NCI-H1930 (cell line): ENCODE measurements at places on chromosomes 13 and 19.

DNA sequence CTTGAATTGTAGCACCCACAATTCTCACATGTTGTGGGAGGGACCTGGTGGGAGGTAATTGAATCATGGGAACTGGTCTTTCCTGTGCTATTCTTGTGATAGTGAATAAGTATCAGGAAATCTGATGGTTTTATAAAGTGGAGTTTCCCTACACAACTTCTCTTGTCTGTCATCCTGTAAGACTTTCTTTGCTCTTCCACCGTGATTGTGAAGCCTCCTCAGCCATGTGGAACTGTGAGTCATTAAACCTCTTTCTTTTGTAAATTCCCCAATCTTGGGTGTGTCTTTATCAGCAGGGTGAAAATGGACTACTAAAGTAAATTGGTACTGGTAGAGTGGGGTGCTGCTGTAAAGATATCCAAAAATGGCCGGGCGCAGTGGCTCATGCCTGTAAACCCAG lies 215.6 kb downstream of the LIG4 start:
- no peak for DNase-seq

DNA sequence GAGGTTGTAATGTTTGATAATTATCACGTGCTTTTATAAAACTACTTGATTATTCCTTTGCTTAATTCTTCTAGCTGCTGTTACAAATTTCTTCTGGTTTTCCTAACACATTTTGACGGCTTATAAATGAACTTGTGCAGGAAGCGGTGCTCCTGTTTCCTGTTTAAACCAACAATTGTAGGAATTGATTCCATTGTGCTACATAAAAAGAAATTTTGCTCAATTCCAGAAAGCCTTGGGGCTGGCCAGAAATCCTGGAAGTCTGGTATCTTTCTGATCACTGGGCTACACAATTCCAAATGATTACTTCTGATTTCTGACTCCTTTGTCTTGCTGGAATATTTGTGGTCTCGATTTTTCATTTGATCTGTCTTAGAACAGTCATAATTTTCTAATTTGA lies 14.9 kb downstream of the RFC3 start:
- DNase-seq, result no peak

DNA sequence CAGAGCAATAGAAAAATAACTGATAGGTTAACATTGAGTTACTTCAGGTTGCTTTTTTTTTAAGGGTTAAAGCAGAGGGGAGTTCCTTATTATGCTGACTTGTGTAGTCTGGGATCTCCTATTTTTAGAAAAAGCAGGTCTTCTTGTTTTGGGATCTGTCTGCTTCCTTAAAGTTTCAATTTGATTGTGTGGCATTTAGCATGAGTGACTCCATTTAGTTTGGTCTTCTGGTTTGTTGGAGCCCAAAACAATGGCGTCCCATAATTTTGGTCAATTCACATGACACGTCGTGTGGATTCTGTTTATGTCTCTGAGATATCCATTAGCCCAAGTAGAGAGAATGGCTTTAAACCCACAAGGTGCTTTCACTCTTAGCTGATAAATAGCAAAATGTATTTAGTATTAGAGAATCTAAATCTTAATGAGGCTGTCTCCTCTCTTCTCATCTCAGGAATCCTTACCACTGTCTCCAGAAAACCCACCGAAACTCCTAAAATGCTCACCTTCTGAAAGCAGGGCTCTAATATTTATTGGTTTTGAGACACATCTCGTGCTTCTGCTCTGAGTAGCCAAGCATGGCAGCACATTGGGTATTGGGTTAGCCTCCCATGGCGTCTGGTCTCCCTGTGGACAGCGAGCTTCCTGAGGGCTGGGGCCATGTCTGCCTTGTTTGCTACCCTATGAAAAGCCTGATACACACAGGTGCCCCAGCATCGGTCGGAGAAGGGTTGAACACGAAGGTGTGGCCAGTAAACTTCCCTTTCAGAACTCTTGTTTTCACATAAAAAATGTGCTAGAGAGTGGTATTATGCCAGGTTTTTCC lies 67.2 kb upstream of the GPR183 start:
- no peak for DNase-seq

DNA sequence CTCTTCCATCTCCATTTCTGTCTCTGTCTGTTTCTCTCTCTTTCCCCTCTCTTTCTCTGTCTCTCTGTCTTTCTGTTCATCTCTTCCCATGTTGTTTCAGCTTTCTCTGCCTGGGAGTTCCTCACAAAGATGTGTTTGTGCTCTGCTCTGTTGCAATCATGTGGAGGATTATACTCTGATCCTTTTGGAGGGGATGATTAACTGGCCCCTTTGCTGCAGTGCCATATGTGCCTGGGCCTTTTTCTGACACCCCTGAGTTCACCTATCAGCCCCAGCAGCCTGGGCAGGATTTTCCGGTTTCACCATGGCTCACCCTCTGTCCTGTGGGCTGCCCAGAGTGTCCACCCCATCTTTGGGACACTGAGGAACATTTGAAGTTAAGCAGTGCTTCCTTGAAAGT lies 9.0 kb upstream of the TEX26 start:
- no peak for DNase-seq

GRCh38 chr13:21361706-21362105 lies 97.4 kb downstream of the ZDHHC20 start:
- DNase-seq, result no peak

DNA sequence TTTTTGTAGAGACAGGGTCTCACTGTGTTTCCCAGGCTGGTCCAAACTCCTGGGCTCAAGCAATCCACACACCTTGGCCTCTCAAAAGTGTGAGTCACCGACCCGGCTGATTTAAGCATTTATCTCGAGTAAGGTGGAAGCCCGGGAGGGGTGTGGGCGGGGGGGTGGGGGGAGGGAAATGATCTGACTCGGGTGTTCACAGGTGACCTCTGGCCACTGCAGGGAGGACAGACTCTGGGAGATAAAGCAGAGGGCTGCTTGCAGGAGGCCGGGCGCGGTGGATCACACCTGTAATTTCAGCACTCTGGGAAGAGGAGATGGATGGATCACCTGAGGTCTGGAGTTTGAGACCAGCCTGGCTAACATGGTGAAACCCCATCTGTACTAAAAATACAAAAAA lies 7.9 kb downstream of the DENND1C start:
- no peak for DNase-seq

DNA sequence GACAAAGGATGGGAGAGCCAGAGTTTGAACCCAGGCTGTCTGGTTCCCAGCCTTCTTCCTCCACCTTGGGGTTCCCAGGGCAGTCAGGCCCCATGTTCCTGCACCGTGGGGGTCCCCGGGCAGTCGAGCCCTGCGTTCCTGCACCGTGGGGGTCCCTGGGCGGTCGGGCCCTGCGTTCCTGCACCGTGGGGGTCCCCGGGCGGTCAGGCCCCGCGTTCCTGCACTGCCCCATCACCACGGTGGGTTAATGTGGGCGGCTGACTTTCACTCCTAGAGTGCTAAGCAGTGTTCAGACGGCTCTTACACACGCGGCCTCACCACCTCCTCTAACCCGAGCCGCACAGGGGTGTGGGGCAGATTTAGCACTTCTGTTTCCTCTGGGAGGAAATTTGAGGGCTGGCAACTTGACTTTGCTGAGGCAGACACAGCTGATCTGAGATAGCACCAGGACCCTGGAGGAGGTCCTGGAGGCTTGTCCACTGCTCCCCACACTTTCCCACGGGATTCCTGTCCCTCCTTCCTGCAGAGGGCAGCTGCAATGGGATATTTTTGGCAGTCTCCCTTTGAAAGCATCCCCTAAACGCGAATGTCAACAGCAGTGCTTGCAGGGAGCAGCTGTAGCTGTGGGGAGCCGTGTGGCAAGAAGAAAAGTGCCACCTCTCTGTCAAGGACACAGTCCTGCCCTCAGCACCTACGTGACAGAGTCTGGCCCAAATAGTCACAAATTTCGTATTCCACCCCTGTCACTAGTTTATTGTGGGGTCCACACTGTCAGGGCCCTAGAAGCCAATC lies 239.4 kb downstream of the TEX29 start:
- DNase-seq, result no peak

GRCh38 chr13:25951831-25952230 lies 100.0 kb downstream of the SHISA2 start:
- DNase-seq, result no peak

DNA sequence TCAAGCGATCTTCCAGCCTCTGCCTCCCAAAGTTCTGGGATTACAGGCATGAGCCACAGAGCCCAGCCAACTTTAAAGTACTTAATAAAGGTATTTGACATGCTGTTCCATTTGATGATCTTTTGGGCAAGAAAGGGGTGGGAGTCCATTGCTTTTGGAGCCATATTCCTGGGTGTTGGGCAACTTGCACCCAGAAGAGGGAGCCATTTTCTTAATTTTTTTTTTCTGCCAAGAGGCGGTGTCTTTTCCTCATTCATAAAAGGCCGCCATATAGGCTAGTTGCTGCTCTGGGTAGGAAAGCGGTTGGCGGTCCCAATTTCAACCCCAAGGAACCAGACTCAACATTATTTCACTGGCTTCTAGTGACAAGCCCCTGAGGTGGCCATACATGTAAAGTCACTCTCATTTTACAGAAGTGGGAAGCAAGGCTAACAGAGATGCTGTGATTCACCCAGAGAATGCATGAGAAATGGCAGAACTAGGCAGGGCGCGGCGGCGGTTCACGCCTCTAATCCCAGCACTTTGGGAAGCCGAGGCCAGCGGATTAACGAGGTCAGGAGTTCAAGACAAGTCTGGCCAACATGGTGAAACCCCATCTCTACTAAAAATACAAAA lies 139.6 kb downstream of the CACNA1A start:
- no peak for DNase-seq

DNA sequence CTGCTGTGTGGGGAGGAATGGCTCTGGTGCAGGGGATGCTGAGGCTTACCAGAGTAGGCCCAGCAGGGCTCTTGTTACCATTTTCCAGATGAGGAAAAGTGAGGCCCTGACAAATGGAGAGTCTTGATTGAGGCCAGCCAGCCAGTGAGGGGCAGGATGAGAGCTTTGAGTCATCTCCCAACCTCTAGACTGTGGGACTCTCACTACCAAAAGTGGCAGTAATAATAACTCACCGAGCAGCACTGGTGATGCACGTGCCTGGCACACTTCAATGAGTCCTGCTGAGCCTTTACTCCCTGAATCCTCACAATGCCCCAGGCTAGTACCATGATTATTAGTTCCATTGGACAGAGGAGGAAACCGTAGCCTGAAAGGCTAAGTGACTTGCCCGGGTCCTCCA lies 7.8 kb downstream of the CIC start:
- no peak for DNase-seq

- DNase-seq, result no peak
Measured at GRCh38 chr19:15123900-15124299, 16.7 kb downstream of the SYDE1 start.

- no peak for DNase-seq
Measured at GRCh38 chr13:43305416-43305815, 282.0 kb downstream of the DNAJC15 start.

DNA sequence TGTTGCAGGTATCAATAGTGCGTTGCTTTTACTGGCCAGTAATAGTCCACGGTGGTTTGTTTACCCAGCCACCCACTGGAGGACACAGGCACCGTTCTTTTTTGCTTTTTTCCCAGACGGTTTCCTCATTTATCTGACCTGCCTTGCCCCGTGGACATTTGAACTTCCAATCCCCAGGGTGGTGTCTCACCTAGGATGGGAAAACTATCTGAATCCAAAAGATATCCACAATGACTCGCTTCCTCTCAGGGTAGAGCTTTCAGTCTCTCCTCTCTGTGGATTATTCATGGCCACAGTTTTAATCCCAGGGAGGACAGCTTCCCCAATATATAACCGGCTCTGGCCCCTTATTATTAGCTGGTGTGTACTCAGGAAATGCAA lies 170.8 kb downstream of the FOXO1 start:
- no peak for DNase-seq

- no peak for DNase-seq
Measured at GRCh38 chr19:28485292-28485691, 727.7 kb downstream of the UQCRFS1 start.
